NCI-H2171 treated with DMSO at 0.1 percent for 48 hours (cell line): ENCODE measurements at places on chromosomes 16 and 17.

- no peak for DNase-seq
These were observed 512 bp upstream of the ENDOV start for GRCh38 chr17:80414508-80414802.

- no peak for DNase-seq
These were observed 99.2 kb upstream of the PLCG2 start for GRCh38 chr16:81679721-81680430.

- no peak for DNase-seq
These were observed 44.6 kb downstream of the NFAT5 start for GRCh38 chr16:69610356-69610755.

DNA sequence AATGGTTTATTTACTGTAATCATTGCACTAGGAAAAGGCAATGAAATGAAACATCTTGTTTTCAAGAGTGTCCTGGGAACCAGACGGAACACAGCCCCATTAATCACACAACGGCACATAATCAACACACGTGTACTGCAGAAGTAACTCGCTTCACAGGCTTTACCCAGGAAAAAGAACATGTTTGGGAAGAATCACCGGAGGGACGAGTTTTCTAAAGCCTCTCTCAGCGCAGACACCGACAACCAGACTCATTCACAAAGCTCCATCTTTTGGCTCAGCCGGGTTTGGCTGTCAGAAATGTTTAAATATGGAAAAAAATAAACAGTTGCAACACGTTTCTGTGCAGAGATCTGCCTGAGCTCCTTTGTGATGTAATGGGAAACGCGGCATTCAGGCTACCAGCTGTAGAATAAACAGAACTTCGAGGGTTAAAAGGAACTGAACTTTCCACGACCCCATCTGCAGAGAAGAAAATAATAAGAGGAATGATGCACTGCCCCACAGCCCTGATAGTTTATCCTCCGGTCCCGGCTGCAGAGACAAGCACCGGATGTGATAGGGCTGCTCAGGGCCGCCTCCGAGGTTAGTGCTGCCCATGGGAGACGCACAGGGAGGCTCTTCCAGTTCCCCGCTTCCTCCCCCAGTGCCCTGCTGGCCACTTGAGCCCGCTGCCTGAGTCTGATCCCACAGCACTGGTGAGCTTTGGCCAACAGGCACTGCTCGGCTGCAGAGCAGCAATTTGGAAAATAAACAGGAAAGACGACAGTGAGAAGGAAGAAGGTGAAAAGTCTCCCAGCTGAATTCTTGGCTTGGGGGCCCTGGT is 119.8 kb downstream of the HIC1 start:
- no peak for DNase-seq

DNA sequence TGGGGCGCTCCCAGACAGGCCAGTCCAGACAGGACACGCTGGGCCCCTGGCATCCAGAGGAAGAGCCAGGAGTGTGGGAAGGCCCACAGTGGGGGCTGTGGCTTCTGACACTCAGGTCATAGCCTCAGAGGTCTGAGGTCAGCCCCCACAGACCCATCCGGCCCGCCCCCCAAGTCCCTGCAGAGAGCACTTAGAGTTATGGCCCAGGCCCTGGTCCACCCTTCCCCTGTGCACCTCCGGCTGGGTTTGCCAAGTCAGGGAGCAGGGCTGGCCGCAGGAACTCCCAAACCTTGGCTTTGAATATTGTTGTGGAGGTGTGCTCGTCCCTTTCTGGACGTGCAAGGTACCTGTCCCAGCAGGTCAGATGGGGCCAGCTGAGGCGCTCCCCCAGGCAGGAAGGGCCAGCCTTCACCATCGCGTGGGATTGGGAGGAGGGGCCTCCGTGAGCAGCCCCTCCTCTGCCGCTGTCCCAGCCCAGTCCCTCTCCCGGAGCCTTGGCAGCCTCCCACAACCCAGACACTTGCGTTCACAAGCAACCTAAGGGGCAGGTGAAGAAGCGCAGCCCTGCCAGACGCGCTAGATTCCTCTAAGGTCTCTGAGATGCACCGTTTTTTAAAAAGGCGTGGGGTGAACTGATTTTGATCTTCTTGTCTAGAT is 74.6 kb downstream of the SOCS1 start:
- no peak for DNase-seq

GRCh38 chr17:45218895-45219661 is 2.6 kb upstream of the FMNL1 start:
- peak; percentile 88 for DNase-seq

DNA sequence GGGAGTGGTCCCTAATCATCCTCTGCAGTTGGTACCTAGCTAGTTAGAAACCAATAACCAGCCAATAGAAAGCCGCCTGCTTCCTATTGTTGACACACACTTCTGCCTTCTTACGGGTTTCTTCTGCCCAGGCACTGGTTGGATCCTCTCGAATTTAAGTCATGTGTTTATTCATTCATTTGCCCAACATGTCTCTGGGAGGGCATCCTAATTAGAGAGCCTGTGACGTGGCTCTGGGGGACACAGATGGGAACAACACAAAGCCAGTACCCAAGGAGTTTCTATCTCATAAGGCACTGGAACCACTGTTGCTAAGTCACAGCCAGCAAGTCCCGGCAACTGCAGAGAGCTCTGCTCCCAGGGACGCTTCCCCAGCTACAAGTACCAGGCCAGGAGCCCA is 300.7 kb upstream of the TNRC6C start:
- peak; percentile 66 for DNase-seq

DNA sequence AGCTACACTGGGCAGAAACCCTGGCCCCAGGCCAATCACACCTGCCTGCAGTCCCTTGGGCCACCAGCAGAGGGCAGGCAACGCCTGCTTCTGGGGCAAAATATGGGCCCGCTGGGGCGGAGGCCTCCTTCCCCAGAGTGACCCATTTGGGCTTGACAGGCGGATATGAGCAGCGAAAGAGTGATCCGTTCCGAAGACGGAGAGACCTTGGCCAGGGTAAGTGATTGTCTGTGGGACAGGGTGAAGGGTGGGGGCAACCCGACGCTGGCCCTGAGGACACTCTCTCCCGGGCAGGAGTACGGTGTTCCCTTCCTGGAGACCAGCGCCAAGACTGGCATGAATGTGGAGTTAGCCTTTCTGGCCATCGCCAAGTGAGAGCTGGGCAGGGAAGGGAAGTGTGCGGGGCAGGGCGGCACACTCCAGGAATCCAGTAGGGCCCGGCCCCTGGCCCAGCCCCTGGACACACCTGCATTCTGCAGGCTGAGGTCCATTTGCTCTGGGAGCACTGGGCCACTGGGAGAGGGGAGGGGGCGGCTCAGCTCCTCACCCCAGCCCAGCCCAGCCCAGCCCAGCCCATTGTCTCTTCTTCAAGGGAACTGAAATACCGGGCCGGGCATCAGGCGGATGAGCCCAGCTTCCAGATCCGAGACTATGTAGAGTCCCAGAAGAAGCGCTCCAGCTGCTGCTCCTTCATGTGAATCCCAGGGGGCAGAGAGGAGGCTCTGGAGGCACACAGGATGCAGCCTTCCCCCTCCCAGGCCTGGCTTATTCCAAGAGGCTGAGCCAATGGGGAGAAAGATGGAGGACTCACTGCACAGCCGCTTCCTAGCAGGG is 3.5 kb upstream of the NHERF1 start:
- peak; percentile 62 for DNase-seq

DNA sequence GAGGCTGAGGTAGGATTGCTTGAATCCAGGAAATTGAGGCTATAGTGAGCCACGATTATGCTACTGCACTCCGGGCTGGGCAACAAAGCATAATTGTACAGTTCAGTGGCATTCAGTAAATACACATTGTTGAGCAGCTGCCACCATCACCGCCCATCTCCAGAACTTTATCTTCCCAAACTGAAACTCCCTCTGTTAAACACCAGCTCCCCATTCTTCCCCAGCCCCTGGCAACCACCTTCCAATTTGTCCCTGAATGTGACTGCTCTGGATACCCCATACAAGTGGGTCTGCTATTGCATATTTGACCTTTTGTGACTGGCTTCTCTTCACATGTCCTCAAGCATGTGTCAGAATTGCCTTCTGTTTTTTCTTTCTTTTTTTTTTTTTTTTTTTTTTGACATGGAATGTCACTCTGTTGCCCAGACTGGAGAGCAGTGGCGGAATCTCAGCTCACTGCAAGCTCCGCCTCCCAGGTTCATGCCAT is 2.9 kb downstream of the RPL38 start:
- DNase-seq, result no peak

GRCh38 chr16:55944377-55944802 is 69.2 kb upstream of the CES5A start:
- peak; percentile 79 for DNase-seq

DNA sequence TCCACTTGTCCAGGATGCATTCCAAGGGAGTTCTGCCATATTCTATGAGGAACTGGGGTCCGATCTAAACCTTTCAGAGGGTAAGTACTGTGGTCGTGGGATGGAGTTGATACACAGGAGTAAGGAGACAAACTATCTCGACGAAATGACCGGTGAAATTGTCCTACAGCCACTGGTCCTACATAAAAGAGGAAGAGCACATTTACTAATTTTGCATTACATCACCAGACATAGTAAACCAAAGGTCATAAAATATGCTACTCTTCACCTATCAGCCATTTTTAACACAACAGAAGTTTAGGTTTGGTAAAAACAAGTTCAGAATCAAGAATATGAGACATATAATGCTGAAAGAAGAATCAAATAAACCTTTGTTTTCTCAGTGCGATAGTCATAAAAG is 8.1 kb downstream of the HSF5 start:
- DNase-seq, result no peak

DNA sequence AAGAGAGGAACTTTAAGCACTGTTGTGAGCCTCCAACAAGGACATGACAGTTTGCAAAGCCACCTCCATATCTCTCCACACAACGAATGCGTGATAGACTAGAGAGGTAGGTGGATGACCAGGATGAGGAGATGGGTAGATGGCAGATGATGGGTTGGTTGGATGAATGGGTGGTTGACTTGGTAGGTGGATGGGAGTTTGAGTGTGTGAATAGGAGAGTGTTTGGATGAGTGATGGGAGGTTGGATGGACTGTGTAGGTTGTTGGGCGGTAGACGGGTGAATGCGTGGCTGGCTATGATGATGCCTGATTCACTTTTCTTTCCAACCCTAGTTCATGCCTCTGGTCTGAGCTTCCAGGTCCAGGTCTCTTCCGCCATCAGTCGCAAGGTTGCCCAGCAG is 4.1 kb downstream of the CDH16 start:
- no peak for DNase-seq

DNA sequence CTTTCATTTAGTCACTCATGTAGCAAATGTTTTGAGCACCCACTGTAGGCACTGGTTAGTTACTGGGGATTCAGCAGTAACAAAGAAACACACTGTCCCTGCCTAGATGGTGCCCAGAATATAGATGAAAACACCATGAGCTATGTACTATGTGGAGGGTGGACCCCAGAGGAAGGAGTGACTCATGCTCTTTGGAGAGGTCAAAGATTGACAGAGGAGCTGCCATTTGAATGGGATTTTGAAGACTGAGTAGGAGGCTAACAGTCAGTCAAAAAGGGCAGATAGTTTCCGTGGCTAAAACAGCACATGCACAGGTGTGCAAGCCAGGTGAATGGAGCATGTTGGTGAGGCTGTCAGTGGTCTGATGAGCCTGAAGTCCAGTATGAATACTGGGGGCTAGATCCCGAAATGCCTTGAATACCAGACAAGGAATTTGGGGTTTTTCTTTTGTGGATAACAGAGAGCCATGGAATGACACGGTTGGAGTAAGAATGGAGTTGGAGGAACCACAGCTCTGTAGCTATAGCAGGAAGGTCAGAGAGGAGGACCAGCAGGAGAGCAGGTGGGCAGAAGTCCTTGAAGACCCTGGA is 6.1 kb downstream of the IL21R start:
- no peak for DNase-seq
